Lung (tissue), 17 donors: ENCODE measurements at places on chromosomes 12 and 14. TPM values are rescaled to one million over a fixed set of nuclear protein-coding genes. Genes with fewer than 3 reads are reported as not detected.

- DNase-seq = no peak
Measured at GRCh38 chr12:33455096-33455495, 15.5 kb upstream of the SYT10 start.

Gene KRT6C
- 0.10 TPM for polyA plus RNA-seq

DNA sequence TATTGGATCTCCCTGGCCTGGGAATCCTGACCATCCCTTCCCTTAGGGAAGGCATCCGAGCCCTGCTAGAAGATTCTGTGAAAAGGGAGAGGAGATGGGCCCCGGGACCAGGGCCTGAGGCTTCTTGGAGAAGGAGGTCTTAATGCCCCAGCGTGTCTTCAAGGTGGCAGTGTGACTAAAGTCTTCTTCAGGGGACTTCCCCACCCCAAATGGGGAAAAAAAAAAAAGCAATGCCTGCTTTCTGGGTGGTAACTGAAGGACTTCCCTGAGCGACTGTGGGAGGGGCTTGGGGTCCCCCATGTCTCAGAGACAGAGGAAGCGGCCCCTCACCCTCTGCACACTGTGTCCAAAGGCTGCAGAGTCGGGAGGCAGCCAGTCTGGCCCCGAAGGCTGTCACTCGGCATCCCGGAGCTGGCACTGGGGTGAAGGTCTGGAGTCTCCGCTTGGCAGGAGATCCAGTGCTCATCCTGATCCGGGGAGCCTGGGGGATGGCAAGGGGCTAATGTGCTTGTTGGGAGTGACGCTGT is 7.8 kb upstream of the PGF start:
- DNase-seq = no peak

DNA sequence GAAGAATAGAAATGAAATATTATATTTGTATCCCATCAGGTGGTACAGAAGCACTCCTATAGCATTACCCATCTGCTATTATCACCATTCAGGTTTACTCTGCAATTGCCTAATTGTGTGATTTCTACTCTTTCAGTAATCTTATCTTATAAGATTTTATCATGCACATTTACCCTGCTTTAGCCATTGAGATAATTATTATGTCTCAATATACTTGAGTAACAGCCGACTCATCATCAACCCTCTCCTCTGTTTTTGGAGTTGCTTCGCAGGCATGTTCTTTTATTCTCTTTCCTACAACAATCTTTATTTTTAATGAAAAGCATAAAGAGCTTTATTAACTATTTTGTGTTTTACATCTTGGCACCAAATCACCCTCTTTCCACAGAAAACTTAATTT is 419.9 kb downstream of the LRIG3 start:
- DNase-seq = no peak

Gene FBLN5
- 64.7 TPM for polyA plus RNA-seq

DNA sequence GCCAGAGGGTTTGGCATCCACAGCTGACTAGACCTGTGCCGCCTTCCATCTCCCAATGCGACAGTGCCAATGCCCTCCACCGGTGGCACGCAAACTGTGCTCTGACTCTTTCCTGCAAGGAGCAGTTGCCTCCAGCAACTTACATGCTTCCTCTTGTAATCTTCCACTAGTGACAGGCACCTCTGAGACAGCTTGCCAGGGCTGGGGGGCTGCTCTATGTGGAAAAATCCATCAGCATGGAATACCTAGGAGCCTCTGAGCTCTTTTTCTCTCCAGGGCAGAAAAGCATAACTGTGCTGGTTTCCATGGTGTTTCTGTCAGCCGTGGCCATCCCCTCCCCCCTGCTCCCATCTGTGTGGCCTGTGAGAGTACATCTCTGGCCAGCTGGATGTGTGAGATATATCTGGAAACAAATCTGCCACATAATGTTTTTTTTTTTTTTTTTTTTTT is 110.6 kb downstream of the MYRFL start:
- peak; percentile 78 for DNase-seq

Gene HPD
- polyA plus RNA-seq = 1.2 TPM

GRCh38 chr12:90859591-90859990 is 95.4 kb downstream of the CCER1 start:
- no peak for DNase-seq

Gene FBRSL1
- polyA plus RNA-seq = 23.5 TPM

DNA sequence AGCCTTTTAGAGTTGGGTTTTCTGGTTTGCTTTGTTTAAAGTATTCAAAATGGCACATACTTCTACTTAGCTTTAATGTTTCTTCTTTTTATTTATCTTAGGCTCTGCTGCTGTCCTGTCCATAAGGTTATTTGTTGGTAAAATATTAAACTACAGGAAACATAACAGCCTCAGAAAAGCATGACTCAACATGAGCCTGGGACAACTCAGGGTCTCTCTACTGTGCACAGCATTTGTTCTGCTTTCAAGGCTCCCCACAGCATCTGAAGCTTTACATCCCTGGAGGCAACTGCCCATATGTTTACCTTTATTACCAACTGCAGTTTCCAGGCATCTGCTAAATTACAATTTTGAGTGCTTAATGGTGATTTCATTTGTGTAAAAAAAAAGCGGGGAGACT is 954.2 kb upstream of the FBXO33 start:
- no peak for DNase-seq

- DNase-seq = no peak
Measured at GRCh38 chr12:15446807-15447206, 124.5 kb downstream of the PTPRO start.

Gene A2M
- polyA plus RNA-seq = 467 TPM

DNA sequence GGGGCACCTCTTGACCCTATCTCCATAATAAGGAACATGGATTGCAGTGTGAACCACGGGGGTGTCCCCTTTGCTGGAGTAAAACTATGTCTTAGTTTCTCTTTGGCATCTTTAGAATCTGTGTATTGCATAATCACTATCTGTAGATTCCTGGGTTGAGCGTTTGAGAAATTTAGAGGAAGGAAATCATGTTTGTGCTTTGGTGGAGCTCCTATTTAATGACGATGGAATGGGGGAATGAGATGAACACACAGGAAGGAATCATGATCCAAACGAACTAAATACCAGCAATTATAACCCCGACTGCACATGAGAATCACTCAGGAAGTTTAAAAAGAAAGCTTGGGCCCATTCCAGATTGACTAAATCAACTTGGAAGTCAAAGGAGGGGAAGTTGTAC is 1.3 kb upstream of the MYG1 start:
- no peak for DNase-seq

GRCh38 chr14:47270715-47271114 is 404.7 kb downstream of the MDGA2 start:
- no peak for DNase-seq

Gene CMA1
- not detected for polyA plus RNA-seq

Gene DDX23
- 36.6 TPM for polyA plus RNA-seq

Gene ART4
- polyA plus RNA-seq = 0.76 TPM

DNA sequence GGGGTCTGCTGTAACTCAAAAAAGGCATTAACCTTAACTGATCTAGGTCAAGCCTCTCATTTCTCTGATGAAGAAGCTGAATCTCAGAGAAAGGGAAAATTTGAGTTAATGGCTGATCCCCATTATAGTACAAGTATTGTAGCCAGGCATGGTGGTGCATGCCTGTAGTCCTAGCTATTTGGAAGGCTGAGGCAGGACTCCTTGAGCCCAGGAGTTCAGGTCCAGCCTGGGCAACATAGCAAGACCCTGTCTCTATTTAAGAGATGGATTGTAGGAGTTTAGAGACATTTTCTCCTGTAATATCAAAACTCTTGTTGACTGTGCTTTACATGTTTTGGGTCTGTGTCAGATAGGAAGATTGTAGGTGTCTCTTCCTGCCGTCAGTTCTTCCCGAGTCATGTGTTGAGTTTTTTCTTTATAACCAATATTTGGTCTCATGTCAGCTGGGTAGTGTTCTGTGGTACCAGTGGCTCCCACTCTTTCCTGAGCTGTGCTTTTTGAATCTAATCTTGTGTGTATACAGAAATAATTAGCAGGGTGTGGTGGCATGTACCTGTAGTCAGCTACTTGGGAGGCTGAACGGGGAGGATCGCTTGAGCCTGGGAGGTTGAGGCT is 8.6 kb downstream of the COPZ1 start:
- no peak for DNase-seq

DNA sequence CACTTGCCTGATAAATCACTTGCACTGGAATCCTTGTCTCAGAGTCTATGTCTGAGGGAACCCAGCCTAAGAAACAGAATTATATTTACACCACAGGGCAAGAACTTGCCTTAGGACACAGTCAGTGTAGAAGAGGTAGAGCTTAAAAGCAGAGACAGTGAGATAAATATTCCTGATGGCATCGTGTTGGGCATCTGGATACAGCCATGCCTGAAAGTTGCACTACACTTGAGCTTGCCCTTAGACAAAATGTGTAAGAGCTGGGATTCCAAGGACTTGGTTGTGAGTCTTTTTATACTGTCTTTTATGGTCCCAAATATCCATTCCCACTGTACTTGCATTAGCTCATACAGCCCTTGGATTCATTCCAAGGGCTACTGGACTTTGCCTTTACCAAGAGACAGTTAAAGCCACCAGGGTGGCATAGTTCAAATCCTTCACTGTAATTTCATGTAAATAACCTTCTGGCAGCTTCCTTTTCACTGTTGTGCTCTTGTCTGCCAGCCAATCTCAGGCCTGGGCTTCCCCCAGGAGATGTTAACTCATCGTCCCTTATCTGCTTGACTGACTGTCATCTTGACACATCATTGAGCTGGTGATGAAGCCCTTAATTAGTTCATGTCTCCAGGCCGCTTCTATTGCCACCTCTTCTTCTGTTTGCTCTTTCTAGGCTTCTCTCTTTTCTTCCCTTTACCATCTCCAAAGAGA is 577.9 kb upstream of the TBX3 start:
- no peak for DNase-seq

Gene ADAM20
- polyA plus RNA-seq = 0.16 TPM

- DNase-seq = no peak
Measured at GRCh38 chr14:44151130-44151820, 355.8 kb downstream of the FSCB start.

GRCh38 chr12:63915105-63915800 is 70.8 kb downstream of the SRGAP1 start:
- peak; percentile 47 for DNase-seq

DNA sequence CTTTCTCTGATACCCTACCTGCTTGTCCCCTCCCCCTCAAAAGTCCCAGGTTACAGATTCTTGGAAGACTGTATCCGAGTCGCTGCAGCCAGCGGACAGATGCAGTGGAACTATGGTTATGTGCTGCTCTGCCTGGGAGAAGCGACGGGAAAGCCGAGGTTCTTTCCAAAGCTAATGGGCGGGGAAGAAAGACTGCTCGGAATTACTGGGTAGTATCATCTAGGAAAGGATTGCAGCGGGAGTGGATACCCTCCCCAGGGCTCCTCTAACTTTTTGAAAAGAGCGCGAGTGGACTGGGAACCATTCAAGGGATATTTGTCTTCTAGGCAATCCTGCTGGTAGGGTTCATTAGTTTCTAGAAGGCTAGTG is 1.4 kb downstream of the PTHLH start:
- peak; percentile 58 for DNase-seq

GRCh38 chr12:13209436-13210235 is 13.1 kb downstream of the EMP1 start:
- peak; percentile 50 for DNase-seq

DNA sequence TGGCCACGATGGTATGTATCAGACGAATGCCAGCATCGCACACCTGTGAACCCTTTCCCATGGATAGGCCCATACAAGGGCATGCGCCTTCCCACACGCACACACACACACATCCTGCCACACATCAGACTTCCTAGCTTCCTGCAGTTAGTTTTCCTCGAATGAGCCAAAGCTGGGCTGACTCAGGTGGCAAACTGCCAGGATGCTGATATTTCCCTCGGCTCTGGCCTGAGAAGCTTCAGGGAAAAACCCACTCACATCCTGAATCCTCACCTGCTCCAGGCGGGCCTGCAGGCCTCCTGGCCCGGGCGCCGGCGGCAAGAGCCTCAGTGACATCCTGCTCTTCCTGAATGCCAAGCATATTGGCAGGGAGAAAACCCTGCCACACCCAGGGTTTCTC is 22.4 kb downstream of the CALM1 start:
- peak; percentile 85 for DNase-seq

Gene HOXC5
- 0.08 TPM for polyA plus RNA-seq

Gene GARIN6
- polyA plus RNA-seq = not detected

DNA sequence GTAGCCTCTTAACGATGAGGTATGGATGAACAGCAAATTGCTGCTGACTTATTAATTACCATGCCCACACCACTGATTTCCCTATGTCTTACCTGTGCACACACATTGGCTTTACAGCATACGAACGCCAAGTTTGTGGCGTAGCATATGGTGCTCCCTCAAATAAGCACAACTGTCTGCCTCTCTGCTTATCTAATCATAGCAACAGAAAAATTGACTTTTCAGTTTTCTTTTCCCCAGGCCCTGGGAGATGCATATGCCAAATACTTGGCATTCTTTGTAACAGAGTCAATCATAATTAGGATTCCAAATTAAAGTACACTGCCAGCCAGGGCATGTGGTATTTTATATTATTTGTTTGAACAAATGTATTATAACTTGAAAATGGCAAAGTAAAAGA is 625.5 kb downstream of the DIO2 start:
- peak; percentile 16 for DNase-seq

DNA sequence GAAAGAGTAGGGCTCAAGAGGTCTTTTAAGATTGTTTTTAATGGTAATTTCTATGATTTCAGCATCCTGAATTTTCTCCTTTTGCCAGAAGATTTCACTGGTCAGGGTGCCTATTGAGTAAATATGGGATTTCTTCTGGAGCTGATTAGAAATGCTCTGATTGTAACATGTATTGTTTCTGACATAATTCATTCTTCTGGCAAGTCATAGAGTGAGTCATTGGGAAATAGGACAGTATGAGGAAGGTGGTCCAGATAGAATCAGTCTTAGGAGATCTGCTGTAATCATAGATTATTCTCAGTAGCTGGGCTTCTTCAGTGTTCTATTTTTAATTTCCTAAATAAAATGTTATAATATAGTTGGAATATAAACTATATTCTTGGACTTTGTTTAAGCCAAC is 182.0 kb upstream of the NAV3 start:
- DNase-seq = no peak

DNA sequence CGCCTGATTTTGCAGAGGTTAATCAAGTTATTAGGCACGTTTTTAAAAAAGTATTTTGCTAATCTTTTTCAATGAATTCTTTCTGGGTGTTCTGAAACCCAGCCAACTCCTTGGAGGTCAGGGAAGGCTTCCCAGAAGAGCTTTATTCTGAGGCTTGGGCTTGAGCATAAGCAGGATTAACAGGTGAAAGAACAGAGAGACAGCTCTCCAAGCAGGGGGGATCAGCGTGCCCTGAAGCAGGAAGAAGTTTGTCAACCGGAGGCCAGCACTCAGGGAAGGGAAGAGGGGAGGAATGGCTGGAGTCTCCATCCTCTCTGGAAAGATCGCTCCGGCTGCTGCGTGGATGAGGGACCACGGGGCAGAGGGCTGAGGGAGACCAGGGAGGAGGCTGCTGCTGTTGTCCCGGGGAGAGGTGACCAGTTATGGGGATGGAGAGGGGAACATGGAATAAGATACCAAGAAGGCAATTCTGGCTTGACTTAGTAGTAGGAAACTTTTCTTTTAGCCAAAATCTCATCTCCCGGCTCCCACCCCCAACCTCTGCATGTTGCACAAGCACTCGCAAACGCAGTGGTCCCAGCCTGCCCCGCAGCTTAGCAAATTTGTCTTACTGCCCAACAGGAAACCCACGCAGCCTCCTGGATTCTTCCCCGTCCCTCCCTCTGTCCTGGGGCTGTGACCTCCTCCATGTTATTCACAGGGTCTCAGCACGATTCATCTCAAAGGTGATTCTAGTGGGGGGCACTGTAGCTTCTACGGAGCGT is 1.1 kb upstream of the SSH1 start:
- peak; percentile 68 for DNase-seq
